ENCODE measurements at places on chromosomes 5 and 9.

- no peak for DNase-seq
Measured at GRCh38 chr5:56215019-56215830, 17.9 kb downstream of the ANKRD55 start.

- no peak for DNase-seq
Measured at GRCh38 chr5:1965925-1966324, 83.2 kb upstream of the IRX4 start.

GRCh38 chr5:152349683-152350526, 55.2 kb downstream of the NMUR2 start:
- peak; percentile 46 for DNase-seq

DNA sequence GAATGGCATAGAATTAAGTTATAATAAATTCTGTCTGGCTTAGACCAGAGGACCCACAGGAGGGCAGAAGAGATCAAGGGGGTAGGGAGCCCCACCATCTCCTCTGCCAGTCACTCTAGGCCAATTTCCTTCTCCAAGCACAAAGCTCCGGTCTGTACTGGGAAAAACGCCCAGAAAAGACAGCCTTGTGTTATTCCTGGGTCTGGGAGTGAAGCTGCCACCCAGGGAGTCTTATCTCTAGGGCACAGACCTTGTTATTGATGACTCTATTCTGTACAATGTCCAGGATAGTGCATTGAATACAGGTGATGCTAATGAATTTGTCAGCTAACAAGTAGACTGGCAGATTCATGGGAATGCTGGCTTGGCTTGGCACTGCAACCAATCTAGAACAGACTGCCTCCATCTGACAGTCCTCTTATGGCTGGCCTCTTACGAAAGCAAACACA, 60.7 kb downstream of the MED27 start:
- DNase-seq: no peak

DNA sequence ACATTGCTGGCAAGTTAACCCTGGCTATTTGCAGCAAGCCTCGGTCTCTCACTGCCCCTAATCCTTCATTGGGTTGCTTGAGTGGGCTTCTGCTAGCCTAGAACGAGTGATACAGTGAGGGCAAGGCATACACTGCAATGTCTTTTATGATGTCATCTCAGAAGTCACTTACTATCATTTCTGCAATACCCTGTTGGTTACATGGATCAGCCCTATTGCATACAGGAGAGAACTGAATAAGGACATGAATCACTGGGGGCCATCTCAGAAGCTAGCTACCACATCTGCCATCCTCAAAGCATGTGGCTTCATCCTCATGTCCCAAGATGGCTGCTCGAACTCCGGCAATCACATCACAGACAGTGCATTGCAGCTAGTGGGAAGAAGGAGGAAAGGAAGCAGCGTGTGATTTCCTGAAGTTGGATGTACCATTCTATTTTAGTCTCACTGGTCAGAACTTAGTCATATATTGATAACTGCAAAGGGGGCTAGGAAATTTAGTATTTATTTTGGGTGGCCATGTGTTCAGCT, 33.3 kb upstream of the CDKN2AIPNL start:
- DNase-seq: no peak

- DNase-seq: no peak
Measured at GRCh38 chr5:120684749-120685415, 220.8 kb downstream of the PRR16 start.

DNA sequence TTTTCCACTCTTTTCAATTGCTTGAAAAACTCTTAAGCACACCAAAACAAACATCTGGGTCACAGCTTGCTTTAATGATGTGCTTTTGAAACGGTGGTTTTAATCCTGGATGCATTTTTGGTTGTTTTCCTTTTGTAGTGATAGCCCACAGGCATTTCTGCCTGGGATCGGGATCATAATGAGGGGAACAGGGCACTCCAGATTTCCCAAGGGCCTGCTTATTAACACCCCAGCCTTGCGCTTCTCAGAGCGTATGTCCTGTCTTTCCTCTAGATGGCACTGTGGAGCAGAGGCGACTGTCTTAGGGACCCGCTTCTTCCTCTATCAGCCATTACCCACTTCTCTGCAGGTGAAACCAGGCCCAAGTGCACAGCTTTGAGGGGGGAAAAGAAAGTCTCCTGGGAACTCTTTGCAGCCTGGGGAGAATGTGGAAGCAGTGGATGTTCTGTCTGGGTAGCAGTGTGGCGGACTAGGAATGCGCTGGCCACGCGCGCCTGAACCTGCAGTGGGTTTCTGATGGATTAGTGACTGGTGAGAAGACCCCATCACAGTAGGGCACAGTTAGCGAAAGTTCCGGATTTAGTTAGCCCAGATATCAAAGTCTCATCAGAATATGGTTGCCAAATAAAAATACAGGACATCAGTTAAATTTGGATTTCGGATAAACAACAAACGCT, 190.1 kb downstream of the GNA14 start:
- DNase-seq: peak; percentile 78

DNA sequence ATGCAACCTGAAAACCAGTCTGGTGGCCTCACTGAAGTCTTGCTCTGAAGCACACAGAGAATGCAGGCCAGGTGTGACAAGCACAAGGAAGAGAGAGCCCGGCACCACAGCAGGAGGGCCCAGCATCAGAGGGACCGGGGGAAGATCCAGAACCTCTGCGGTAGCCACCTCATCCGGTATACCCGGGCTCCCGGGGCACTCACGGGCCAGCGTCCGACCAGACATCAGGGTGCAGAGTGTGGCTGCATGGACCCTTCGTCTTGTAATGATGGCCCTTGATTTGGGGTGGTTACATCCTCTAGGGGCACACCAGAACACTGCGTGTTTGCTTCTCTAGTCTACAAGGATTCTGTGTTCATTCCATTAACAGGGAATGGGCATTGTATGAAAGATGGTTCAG, 406.0 kb downstream of the GADD45G start:
- no peak for DNase-seq

- DNase-seq: no peak
Measured at GRCh38 chr5:152439791-152440190, 34.7 kb upstream of the NMUR2 start.

DNA sequence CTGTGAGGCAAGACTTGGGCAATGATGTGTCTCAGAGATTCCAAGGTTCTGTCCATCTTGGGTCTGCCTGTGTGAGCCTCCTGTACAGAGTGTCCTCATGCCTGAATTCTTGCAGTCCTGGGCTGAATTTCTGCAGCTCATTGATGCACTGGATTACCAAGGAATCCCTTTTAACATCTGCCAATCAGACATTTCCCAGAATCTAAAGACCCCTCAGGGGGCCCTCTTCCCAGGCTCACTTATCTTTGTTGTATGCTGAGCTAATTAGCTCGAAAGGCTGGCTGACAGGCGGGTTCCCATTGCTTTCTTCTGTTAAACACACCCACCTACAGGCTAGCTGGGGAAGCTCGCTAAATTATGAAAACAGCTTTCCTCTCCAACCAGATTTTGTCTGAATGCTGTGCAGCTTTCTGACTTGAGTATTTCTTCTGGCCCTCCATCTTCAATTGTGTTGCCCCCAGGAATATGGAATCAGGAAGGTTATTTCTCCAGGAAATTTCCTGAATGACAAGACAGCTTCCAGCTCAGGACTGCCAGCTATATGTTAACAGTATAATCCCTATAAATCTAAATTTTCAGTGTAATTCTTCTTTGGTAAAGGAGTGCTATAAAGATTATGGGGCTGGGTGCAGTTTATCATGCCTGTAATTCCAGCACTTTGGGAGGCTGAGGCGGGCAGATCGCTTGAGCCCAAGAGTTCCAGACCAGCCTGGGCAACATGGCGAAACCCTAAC, at the start of gene LIX1:
LIX1 (minus strand) TSS at position 91 of the 734 bp plus-strand sequence; CDS start at position 56, 35 bp downstream.
- peak; percentile 62 for DNase-seq

DNA sequence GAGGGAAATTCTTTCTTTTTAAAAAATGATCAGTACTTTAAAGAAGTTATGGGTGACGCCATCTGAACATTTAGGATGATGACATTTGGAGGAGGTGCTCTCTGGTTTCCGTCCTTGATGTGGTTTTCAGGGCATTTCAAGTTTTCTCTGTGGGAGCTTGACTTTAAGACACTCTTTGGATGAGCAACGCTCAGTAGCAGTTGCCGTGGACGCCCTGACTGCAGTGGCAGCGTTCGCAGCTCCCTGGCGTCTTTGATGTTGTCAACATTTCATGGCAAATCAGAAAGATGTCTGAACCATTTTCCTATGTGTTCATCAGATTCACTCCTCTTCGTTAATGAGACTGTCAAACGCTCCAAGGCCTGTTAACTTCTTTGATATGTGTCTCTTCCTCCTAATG, 86.1 kb downstream of the ZNF354C start:
- no peak for DNase-seq

DNA sequence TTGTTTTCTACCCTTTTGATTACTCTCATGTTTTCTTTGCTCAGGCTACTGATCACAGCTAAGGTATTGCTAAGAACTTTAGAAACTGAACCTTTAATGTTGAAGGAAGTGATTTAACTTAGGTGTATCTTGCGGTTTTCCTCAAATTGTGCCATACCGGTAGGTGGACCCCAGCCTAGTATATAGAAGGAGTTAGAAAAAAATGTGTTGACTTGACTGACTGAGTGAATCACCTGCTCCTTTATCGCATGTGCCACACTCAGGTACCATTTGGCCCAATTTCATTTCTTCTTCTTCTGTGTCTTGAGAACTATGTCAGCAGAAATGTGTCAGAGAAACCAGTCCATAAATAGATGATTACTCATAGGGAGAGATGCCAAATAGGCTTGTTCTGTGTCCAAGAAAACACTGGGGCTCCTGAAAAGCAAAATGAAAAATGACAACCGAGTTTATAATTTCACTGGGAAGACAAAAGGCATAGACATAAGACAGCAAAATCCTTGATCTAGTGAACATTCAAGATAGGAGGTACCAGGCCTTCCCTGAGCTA, 19.4 kb downstream of the PLPPR1 start:
- DNase-seq: no peak

- no peak for DNase-seq
Measured at GRCh38 chr5:112062181-112062580, 305.2 kb upstream of the NREP start.

GRCh38 chr5:145752947-145753346, 82.2 kb downstream of the PRELID2 start:
- no peak for DNase-seq

GRCh38 chr5:44178414-44178813, 210.8 kb downstream of the FGF10 start:
- no peak for DNase-seq

- no peak for DNase-seq
Measured at GRCh38 chr9:89461265-89461664, 36.6 kb downstream of the SEMA4D start.

DNA sequence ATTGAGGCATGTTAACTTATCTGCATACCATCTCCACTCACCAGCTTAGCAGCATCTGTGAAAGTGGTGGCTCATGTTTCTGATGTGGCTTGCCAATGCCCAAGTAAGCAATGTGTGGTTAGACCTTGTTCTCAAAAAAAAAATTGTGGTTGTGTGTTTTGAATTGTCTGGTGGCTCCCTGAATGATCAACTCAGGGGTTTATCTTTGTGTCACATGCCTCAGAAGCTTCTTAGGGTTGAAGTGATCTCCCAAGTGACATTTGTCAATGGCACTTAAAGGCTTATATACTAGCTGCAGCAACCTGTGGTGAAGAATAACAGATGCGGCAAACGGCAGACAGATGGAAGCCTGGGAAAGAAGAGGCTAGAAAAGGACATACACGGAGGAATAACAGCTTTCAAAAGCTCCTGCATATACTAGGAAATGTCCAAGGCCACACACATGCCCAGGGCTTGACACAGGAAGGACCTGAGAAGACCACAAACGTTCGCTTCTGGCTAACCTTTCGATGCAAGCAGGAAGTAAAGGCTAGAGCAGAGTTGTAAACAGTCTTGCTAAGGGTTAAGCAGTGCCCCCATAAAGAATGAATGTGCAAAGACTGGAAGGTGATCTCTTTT, 42.2 kb upstream of the FSD1L start:
- DNase-seq: peak; percentile 84

DNA sequence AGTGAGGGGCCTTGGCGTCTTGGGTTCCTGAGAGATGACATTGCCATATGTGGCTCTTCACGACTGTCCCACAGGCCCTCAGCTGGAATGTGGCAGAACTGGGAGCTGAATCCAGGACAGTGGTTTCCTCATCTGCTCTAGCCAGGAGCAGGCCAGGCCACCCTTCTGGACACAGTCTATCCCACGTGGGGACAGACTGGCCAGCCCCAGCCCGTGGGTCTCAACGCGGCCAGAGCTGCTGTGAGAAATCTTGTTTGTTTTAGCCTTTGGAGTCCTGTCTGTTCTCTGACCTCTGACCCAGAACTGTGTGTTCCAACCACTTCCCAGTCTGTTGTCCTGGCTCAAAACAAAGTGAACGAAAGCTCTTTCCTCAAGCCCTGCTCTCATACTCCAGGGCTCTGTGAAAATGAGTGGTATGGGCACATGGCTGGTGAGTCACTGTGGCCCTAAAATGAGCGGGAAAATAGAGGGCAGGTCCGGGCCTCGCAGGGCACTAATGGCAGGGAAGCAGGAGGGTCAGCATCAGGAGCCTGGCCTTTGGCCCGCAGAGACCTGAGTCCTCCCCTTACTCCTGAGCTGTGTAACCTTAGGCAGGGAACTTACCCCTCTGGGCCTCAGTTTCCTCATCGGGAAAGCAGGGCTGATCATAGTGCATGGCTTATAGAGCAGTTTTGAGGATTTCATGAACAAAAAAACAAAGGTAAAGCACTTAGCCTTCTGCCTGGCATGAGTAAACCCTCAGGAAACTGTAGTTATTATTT, 34.8 kb upstream of the GLRX start:
- DNase-seq: peak; percentile 28

GRCh38 chr9:119963258-119963797, 594.1 kb upstream of the BRINP1 start:
- DNase-seq: no peak

- DNase-seq: no peak
Measured at GRCh38 chr5:58450811-58451629, 8.9 kb downstream of the PLK2 start.

- DNase-seq: no peak
Measured at GRCh38 chr5:122468351-122469116, 156.5 kb downstream of the SNCAIP start.

GRCh38 chr9:114787781-114788498, 17.9 kb downstream of the TNFSF15 start:
- no peak for DNase-seq

GRCh38 chr5:71957292-71957898, 149.9 kb upstream of the MAP1B start:
- DNase-seq: no peak

All from activated CD8-positive, alpha-beta memory T cell treated with anti-CD3 and anti-CD28 coated beads, Interleukin-2, amount 10 ng/mL, durations not matched to agents 7 days and 5 days (primary cell).